Stimulated activated CD4-positive, alpha-beta T cell treated with anti-CD3 and anti-CD28 coated beads, TNF-alpha, amount 100 ng/mL, for 24 hours (primary cell): ENCODE measurements at places on chromosomes 13 and 19.

GRCh38 chr19:6097911-6098310 lies 12.4 kb downstream of the RFX2 start:
- no peak for DNase-seq

DNA sequence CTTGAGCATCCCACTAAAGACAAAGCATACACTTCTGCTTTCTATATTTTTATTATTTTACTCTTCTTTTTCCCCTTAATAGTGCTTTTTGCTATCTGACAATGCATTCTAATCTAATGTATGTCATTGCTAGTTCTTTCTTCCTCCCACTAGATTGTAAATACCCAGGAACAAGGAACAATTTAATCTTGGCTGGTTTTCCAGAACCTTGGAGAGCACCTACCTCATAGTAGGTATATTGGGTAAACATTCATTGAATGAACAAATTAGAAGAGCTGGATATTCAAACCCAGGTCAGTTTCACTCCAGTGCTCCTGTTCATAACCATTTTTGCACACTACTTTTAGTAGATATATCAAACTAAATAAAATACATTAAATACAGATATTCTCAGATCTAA lies 1617.6 kb upstream of the SLC10A2 start:
- no peak for DNase-seq

GRCh38 chr19:51503896-51504295 lies 2.3 kb upstream of the SIGLEC12 start:
- DNase-seq = no peak

DNA sequence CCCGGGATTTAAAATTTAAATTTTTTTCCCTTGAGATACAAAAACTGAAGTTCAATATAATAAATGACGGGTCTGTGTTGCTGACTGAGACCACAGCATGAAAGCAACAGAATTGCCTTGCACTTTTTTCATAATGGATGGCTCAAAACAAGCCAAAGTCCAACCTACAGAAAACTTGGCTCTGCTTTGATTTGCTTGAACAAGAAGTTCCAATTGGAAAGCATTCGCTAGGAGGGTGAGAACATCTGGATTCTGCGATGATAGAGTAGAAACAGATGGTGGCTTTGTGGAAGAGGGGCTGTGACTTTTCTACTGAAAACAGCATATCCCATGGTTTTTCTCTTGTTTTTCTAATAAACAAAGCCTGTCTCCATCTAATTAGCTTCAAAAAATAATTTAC lies 46.4 kb downstream of the THSD1 start:
- DNase-seq = no peak

DNA sequence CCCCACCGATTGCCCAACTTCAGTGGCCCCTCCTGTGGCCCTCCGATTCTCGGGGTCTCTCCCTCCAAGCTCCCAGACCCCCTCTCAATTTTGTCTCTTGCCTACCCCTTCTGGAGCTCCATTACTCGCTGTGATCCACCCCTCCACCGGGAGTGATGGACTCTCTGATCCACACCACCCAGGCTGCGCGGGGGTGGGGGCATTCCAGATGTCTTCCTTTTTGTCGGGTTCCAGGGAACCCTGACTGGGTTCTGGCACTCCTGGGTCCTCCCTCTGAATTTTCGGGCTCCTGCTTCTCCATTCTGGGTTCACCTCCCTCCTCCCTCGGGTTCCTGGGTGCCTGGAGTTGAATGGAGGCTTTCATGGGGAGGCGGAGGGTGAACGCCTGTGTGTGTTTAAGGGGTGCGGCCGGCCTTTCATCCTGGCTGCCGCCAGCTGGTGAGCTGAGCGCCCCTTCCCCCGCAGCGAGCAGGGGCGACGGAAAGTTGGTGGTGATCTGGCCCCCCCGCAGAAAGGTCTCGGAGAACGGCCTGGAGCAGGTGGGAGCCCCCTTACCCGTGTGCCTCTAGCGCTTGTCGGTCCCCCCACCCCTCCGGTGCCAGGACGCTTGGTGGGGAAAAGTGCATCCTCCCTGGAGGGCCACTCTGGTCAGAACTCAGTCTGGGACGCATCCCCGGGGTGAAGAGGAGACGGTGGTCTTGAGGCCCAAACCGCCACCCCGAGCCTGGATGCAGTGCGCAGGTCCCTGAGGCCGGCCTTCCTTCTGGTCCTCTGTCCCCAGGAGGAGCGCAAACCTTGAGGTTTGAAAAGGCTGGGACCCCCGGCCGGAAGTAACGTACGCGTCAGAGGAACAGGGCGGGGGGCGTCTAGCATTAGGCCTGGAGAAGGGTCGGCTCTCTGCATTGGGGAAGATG lies 1.6 kb downstream of the MISP3 start:
- peak; percentile 40 for DNase-seq

DNA sequence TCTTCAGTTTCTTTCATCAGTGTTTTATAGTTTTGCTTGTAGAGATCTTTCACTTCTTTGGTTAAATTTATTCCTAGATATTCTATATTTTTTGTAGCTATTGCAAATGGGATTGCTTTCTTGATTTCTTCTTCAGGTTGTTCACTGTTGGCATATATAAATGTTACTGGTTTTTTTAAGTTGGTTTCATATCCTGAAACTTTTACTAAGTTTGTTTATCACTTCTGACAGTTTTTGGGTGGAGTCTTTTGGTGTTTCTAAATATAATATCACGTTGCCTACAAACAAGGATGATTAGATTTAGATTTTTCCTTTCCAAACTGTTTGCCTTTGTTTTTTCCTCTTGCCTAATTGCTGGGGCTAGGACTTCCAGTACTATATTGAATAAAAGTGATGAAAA lies 109.7 kb downstream of the PAN3 start:
- no peak for DNase-seq

- no peak for DNase-seq
Measured at GRCh38 chr19:15123031-15123890, 16.1 kb downstream of the SYDE1 start.

DNA sequence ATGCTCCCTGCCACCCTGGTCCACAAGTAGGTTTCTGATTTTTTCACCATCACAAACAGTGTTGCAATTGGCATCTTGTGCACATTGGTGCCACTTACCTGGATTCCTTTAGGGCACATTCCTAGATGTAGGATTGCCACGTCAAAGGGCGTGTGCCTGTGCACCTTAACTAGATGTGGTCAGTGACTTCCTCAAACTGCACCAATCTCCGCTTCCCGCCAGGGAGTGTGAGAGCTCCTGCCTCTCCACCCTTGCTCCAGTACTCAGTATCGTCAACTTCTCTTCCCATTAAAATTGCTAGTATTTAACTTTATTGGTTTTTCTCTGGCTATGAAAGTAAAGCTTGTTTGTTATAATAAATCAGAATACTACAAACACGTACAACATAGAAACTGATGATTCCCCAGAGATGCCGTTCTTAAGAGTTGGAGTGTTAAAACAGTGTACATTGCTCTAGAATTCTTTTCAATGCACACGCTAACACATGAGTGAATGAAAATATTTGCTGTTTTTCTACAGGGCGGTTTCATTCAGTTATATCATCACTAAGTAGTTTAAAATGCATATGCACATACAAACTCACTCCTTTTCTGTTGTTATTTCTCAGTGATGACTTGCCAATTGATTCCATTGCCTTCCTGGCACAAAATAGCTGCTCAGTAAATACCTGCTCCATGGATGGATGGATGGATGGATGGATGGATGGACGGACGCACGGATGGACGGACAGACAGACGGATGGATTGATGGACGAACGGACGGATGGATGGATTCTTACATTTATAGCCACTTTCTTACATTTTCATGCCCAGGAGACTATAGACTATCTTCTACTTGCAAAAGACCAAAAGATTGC lies 23.4 kb downstream of the CCNE1 start:
- DNase-seq = no peak

DNA sequence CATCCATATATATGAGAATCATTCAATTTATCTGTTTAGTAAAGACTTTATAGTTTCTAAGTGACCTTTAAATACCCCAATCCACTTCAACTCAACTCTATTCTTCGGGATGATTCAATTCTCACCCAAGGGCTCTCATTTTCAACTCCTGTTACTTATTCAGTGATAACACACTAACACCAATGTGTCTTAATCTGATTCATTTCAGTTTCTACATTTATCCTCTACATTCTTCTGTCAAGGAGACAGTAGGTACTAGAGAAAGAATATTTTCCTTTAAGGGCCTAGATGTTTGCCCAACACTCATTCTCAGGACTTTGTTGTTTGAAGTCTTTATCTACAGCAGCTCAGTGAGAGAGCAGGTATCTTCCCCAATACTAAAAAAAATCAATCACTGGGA lies 7.1 kb downstream of the ARGLU1 start:
- DNase-seq = no peak

DNA sequence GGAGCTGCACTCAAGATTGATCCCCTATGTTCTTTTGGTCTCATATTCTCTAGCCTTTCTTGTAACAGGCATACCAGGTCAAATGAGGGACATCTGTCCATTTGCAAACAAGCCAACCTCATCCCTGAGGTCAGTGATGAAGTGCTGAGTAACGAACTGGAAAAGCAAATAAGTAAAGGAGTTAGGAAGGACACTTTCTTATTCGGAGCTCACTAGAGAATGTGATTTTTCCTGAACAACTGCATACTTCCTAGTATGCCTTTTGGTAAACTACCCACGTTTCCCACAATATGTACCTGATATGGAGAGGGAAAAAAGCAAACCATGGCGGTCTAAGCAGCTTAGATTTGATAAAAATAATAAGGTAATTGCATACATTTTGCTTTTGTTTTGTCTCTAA lies 91.0 kb upstream of the MYCBP2 start:
- no peak for DNase-seq

- DNase-seq = no peak
Measured at GRCh38 chr13:20043207-20043925, 84.8 kb downstream of the ZMYM2 start.

- no peak for DNase-seq
Measured at GRCh38 chr19:23482829-23483228, 87.6 kb upstream of the ZNF91 start.
